ENCODE measurements at places on chromosomes 1 and 21.

- no peak for DNase-seq
These were observed 2.5 kb upstream of the GBP4 start for GRCh38 chr1:89201106-89201794.

GRCh38 chr1:147613506-147613905 lies 56.8 kb downstream of the ACP6 start:
- DNase-seq = no peak

GRCh38 chr1:147618077-147618569 lies 52.2 kb downstream of the ACP6 start:
- no peak for DNase-seq

- no peak for DNase-seq
These were observed 95.1 kb upstream of the OLIG2 start for GRCh38 chr21:32930673-32931072.

DNA sequence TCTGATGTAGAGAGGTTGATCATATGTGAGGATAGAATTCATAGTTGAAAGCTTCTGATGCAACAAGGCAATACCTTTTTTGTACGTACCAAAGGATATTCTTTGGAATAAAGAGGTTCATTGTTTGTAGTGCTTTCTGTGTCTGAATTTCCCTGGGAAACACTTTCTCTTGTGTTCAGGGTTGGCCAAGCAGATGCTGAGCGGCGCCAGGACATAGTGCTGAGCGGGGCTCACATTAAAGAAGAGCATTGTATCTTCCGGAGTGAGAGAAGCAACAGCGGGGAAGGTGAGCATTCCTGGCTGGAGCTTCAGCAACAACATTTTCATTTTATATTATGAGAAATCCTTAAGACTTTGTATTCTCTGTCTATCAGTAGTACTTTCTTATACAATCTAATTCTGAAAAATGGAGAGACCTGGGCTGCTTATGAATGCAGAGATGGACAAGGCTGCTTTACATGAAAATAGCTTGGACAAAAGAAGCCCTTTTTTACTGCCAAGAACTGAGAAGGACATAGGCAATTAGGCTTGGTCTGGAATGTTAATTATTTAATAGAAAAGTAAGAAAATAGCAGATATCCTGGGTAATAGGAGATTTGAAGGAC lies 85.2 kb downstream of the KIF1B start:
- no peak for DNase-seq

DNA sequence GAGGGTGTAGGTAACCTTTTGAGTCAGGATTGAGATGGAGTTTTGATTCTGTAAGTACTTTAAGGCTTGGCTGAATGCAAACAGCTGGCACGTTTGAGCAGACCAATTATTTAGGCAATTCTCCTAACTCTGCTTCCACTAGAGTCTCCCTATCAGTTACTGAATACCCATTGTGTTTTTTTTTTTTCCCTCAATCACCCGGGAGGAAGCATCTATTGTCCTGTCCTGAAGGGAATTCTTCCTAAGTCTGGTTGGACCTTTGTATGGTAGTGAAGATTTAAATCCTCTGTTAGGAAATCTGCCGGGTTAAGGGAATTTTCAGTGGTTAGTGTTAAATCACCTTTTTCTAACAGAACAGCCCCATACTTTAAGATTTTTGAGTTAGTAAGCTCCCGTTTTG lies 571.2 kb upstream of the USP24 start:
- DNase-seq = no peak
